ENCODE measurements at places on chromosomes 4 and X.

DNA sequence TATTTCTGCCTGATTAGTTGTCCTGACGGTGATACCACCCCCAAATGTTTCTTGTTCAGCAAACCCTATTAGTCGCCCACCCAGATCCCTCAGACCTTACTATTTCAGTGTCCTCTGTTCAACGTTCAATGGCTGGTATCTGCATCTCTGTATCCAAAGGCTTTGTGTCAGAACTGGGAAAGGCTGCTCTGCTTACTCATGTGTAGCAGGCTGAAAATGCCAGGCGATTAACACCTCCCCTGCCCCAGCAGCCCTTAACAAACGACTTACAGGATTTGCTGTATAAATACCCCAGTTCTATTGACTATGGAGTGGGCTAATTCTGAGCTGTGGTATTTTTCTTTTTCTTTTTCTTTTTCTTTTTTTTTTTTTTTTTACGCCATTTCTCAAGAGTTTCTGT lies 415.0 kb downstream of the ZNF674 start:
- DNase-seq: no peak

- DNase-seq: no peak
These were observed 623.5 kb upstream of the GNPDA2 start for GRCh38 chr4:45349859-45350258.

- no peak for DNase-seq
These were observed 12.3 kb upstream of the UBA1 start for GRCh38 chrX:47181301-47181700.

- no peak for DNase-seq
These were observed 40.5 kb downstream of the RBPJ start for GRCh38 chr4:26361297-26361696.

DNA sequence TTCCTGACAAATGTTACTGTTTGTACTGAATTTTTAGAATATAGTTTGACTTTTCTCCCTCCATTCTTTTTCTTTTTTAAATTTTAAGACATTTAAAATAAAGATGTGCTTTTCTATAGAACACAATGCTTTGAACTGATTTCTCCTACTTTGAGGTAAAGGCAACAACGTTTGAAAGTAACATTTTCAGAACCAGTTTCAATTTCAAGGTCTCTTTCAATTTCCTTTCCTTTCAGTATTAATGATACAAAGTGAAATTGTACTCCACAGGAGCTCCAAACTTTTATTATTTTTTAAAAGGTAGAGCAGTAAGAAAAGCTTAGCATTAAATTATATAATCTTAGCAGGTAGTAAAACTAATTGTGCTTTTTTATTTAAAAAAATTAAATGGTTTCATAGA lies 54.9 kb downstream of the NDST4 start:
- DNase-seq: no peak

GRCh38 chr4:55553441-55554201 lies 6.9 kb upstream of the CLOCK start:
- DNase-seq: no peak

GRCh38 chr4:173318648-173319211 lies 15.4 kb downstream of the HMGB2 start:
- DNase-seq: no peak

DNA sequence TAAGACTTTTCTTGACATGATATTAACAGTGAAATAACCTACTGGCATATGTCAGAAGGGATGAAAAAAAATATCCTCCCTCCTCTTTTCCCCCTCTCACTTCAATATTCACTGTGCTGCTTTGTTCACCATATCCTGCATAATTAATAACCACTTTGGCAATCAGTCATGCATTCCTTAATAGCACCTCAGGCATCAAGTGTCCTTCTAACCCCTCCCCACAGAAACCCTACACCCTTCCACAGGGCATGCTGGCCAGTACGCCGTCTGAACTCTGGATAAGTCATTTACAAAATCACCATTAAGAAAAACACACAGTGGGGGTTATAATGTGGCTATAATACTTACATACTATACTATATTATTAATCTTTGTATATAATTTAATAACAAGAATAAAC lies 165.9 kb downstream of the PDGFC start:
- DNase-seq: no peak

DNA sequence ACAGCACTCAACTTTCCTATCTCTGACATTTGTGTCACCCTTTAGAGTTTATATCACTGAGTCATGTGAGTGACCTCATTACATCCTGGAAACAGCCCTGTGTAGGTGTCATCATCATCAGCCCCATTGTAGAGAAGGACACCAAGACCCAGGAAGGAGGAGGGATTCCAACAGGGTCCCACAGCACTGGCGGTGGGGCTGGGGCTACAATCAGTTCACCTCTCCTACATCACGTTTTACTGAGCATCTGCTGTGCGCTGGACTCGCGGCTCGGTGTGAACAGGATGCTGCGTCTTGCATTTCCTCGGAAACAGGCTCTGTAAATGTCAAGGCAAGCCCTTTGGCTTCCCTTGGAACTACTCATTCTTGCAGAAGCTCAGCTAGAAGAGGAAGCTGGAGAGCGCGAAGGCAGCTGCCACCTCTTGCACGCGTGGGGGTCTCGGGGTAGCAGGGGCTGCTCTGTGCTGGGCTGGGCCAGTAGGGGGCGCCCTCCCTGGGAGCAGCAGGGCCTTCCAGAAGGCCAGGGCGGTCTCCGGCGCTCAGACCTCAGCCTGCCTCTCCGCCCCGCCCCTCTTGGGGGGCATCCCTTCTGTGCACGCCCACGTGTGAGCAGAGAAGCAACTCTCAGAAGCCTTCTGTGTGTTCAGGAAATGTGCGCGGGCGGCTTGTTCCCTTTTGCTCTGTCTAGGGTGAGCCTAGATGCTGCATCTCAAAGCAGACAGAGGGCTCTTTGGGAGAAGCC lies 29.0 kb downstream of the REELD1 start:
- DNase-seq: no peak

- DNase-seq: no peak
These were observed 6.5 kb downstream of the SHOX start for GRCh38 chrX:636981-637659.

- no peak for DNase-seq
These were observed 458 bp downstream of the GRIPAP1 start for GRCh38 chrX:49001521-49002090.

DNA sequence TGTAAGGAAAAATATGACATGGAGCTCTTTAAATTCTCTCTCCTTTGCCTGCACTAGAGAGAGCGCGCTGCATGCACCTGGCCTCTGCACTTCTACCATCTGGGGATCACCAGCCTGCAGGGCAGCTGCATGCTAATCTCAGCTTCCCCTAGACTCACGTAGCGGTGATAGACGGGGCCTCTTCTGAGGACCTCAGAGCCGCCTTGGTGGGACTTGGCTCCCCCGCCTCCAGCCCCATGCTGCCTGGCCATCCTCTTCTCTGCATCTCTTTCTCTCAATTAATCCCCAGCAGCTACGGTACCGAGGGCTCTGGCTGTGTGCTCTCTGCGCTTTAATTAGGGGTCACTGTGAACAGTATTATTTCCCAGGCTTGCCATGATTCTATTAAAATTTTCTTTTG lies 52.8 kb upstream of the PSAPL1 start:
- DNase-seq: no peak

GRCh38 chr4:153291562-153291961 lies 52.9 kb upstream of the MND1 start:
- DNase-seq: no peak

DNA sequence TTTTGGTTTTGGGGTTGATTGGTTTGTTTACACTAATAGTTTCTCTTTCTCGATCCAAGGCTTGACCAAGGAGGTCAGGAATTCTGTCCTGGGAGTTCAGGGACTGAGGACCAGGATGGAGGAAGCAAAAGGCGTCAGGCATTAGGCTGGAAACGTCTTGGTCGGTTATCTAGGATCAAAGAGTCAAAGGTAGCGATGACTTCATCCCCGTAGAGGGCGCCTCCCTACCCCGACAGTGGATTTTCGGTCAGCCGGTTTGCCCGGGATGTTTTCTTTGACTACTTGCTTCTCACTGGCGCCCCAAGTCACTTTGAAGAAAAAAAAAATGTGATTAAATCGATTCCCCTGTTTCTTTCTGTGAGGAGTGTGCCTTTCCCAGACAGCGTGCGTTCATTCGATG lies 980 bp upstream of the FHDC1 start:
- no peak for DNase-seq

DNA sequence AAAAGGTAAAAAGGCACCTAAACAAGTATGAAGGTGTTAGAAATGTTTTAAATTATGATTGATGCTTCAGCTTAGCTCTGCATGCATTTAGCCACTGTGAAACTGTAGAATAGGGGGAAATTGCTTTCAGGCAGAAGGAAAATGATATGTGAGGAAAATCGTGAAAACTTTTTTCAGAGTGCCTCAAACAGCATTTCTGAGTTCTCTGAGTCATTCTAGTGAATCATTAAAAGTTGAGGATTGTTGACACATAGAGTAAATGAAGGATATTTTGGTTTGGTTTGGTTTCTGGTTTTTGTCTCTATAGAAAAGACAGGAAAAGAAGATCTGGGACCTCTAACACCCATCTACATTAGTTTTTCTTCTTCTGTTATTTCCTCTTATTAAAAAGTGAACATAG lies 332.5 kb upstream of the TRAM1L1 start:
- DNase-seq: peak; percentile 1

DNA sequence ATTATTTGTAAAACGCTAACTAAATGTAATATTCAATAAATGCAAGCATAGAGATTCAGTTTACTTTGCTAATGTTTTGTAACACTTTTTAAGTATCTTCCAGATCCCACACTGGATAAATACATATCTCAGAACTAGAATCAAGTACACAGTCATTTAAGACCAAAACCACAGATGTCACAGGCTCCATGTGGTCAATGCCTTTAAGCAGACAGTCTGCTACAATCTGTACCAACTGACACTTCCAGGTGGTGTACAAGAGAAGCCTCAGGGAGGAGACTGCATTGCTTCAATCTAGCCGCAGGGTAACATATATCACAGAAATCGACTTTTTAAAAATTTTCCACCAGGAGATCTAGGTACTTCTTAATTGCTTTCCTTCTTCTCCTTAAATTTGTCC lies 229.6 kb upstream of the DIAPH2 start:
- DNase-seq: no peak

- DNase-seq: no peak
These were observed 23.4 kb downstream of the ARHGEF9 start for GRCh38 chrX:63761639-63762038.

- DNase-seq: peak; percentile 10
These were observed 2054.9 kb downstream of the PCDH7 start for GRCh38 chr4:32775049-32775448.

GRCh38 chr4:82765134-82765533 lies 33.5 kb downstream of the SCD5 start:
- no peak for DNase-seq

GRCh38 chrX:38438321-38438720 lies 85.9 kb downstream of the OTC start:
- no peak for DNase-seq

DNA sequence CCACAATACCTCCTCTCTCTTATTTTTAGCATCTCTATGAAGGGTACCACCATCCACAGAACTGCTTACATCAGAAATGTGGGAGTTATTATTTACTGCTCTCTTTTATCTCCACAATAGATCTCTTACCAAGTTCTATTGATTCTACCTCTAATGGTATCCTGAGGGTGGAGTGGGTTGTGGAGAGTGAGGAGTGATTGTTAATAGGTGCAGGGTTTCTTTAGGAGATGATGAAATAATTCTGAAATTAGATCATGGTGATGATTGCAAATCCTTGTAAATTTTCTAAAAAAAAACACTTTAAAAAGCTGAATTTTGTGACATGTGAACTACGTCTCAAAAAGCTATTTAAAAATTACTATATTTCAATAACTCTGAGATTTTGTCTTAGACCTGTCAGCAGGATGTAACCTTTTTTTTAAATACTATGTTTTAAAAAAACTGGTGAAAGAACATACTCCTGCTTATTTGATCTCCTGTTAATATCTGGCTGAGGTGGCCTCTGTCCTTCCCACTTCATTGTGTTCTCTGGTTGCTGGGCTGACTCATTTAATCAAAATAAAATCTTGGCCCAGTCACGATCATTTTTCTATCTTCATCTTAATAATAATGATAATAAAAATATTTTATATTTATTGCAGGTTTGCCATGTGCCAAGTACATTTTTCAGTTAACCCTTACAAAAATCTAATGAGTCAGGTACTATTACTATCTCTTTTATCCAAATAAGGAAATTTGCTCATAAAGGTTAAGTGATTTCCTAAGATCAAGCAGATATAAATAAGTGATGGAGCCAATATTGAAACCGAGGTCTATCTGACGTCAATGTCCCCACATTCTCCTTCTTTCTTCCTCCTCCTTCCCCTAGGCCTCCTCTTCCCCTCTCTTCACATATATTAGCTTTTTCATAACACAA lies 73.5 kb downstream of the GLUD2 start:
- DNase-seq: no peak

DNA sequence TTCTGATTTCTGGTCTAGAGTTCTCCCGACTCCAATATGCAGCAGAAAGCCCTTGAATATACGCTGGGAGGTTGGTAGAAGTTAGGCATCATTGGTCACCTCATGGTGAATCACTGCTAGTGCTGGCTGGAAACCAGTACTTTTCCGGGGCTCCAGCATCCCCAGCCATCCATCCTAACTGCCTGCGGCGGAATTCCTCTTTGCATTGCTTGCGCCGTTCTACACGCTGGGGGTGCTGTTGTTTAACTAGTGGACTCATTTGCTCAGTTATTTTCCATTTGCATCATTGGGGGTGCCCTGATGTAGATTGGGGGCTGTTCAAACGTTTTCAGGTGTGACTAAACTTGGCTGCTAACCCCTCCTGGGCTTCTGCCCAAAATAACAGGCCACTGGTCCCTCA lies 23.3 kb upstream of the GPR50 start:
- peak; percentile 23 for DNase-seq
